ENCODE measurements at places on chromosomes 16 and 17.

DNA sequence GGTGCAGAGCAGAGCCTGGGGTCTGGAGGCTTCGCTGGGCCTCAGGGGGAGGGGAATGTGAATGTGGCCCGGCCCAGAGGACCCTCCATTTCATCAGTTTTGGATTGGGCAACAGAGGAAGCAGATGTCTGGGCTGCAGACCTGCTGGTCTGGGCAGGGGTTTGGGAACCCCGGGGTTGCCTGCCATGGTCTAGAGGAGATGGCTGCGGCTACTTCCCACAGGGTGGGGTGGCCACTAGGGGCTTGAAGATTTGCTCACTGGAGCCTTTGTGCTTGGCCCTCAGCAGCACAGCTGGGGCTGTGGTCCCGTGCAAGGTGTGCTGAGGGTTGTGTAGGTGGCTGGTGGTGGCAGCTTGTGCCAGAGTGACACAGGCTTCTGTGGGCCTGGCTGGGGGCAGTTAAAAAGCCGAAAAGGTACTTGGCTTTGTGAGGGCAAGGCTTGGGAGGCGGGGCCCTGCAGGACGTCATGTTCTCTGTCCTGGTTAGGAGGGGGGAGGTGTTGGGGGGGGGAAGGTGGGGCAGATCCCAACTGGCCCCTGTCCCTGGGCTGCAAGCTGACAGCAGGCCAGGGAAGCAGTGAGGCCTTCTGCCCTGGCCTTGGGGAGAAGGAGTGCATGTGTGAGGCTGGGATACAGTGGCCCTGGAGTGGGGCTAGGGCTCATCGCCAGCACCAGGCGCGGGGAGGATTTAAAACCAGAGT lies 98.0 kb downstream of the KPNA2 start:
- DNase-seq = no peak

DNA sequence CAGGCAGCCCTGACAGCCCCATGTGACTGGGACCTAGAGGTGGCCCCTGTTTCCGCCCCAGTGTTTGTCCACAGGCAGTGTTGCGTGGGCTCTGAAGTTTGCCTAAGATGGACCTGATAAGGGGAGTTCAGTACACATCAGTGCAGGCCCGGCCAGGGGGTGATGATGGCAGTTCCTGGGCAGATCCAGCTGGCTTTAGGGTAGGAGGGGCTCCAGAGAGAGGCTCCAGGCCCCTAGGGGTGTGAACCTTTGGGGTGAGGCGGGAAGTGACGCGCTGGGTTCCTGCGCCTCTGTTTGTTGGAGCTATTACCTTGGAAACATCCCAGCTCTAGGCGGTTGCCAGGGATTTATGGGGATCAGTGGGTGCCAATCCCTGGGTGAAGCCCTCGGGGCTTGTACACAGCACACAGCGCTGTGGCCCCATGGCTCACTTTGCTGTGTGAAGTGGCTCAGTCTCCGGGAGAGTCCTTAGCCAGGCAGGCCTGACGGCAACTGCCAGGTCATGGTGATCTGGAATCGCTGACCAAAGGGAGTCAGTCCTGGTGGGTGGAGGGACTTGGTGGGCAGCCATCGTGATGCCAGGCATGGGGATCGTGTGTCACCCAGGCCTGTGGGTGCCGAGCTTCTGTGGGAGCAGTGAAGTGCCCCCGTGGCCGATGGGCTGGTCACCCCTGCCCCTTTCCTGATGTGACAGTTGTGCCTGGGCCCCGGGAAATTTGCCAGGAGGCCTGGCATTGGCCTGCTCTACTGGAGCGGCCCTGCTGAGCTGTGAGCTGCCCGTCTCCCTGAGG lies 146.1 kb downstream of the SEC14L1 start:
- DNase-seq = no peak

DNA sequence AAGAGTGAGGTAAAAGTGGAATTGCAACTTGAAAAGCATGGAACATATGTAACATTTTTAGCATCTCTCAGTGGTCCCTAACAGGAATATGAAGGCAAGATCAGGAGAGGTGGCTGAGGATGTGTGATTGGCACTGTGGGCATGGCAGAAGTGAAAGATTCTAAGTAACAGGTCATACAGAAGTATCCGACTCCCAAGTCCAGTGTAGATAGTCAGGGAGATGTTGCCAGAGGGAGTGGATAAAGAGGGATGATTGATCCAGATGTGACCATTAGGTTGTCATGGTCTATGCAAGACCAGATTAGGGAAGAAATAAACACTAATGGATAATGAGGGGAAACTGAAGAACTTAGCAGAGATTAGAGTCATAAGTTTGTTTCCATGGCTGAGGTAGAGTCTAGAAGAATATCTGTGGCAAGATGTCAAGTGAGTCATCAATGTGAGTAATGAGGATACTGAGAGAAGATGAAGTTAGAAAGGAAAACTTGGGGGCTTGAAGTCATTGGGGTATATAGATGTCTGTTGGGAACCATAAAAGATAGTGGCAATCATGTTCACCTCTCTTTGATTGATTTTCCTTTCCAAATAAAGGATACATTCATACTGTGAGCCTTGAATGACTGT lies 23.9 kb upstream of the CAPNS2 start:
- no peak for DNase-seq

- DNase-seq = no peak
These were observed 6.0 kb downstream of the RNF157 start for GRCh38 chr17:76234354-76234679.

DNA sequence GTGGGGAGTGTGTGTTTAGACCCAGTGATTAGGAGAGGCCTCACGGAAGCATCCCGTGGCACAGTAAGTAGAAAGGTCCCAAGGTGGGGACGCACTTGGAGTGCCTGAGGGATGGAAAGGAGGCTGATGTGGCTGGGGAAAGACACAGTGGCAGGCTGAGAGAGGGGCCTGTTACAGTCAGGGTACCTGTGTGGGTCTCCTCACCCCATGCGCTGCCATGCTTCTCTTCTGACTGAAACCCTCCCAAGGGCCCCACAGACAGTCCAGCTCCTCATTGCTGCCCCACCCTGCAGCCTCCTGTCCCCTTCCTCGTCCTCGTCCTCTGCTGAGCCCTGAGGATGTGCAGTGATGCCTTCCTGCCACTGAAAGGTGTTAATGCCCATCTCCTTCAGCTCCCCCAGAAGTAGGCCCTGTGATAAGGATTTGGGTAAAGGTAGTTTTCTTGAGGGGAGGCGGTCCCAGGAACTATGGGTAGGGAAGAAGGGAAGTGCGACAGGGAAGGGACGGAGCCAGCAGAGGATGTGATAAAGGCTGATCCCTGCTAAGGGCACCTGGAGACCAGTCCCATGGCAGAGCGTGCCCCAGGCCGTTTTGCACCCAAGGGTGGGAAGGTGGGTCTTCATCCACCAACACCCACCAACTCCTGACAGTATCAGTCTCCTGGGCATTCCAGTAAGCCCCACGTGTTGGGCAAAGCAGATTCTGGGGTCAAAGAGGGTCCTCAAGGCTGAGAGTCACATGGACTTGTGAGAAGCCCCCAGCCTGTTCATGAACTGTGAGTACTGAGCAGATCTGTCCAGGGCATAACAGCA lies 237.2 kb downstream of the GSG1L start:
- no peak for DNase-seq

- no peak for DNase-seq
These were observed 350.5 kb downstream of the SOX9 start for GRCh38 chr17:72471296-72471695.

- DNase-seq = no peak
These were observed 508.4 kb upstream of the GOT2 start for GRCh38 chr16:59242556-59242955.

GRCh38 chr16:60419859-60420258 lies 1616.4 kb downstream of the CDH8 start:
- DNase-seq = no peak

DNA sequence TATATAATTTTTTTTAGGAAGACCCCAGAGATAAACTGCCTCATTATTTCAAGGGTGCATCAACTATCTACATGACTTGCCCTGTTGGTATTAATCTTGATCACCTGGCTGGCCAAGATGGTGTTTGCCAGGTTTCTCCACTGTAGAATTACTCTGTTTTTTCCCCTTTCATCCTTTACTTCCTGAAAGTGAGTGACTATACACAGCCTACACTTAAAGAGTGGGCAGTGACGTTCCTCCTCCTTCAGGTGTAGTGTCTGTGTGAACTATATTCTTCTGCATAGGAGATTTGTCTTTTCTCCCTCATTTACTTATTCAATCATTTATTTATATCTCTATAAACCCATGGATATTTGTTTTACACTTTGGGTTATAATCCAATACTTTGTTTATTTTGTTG lies 246.7 kb downstream of the IRF8 start:
- no peak for DNase-seq

DNA sequence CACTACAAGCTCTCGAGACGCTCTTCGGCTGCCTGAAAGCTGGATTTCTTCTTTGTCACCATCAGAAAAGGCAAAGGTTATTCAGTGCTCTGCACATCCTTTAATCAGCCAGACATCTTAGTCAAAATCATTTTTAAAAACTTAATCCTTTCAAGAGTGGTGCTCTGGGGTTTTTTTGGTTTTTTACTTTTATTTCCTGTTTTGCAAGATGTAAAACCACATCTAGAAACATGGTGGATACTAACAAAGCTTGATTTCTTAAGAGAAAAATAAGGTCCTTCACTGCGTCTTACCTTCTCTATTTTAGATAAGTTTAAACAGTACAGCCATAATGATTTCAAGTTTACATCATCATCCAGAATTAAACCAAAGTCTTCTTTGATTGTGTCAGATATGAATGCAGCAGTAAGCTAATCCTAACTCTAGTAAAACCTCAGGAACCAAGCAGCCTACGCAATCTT lies 6.3 kb downstream of the ANKRD11 start:
- no peak for DNase-seq

GRCh38 chr16:14490235-14490634 lies 139.8 kb downstream of the PARN start:
- no peak for DNase-seq

- DNase-seq = no peak
These were observed 291.6 kb downstream of the MAP2K6 start for GRCh38 chr17:69706127-69706526.

DNA sequence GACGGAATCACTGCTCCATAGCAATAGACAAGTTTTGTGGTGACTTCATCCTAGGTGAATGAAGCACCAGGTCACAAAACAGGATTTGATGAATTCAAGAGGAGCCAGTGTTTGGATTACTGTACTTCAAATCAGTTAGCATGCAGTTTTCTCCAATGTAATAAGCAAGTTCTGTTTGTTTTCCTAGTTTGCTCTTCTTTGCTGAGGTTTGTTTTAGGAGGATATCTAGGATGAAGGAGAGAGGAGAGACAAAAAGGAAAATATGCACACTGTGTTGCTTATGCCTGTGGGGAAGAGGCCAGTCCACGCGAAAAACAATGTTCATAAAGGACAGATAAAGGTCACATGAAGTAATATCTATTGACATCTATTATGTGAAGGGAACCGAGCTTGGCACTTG lies 9.0 kb downstream of the KRT37 start:
- no peak for DNase-seq

DNA sequence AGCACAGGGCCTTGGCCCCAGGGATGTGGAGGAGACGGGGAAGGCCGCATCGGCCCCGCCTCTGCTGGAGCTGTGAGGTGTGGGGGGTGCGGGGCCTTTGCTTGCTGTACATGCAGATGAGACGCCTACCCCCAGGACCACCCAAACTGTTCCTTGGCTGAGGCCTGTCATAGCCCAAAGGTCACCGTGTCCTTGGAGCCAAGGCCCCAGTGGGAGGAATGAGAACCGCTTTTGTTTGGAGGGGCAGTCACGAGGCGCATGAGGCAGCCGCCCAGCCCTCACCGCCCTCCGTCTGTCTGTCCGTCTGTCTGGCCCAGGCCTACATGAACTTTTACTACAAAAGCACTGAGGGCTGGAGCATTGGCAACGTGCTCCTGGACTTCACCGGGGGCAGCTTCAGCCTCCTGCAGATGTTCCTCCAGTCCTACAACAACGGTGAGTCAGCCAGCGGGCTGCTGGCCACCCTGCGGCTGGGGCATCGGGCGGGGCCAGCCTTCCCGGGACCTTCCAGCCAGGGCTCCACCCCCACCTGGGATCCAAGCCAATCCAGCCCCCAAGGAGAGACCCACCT lies 8.8 kb downstream of the TAX1BP3 start:
- DNase-seq = no peak

DNA sequence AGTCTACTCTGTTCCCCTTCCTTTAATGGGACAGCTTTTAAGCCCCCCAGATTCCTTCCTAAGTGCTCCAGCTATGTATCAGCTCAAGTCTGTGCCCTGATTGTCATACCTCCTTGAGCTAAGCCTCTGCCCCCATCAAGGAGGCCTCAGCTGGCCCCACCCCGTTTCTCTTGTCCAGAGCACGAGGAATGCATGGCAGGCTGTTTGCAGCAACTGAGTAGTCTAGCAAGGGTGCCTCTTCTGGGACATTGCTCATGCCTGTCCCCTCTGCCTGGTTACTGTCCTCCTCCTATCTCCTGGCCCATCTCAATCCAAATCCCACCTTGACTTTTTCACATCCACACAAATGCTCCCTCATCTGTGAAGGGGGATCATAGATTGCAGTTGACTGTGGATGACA lies 27.8 kb upstream of the TMEM220 start:
- DNase-seq = no peak

DNA sequence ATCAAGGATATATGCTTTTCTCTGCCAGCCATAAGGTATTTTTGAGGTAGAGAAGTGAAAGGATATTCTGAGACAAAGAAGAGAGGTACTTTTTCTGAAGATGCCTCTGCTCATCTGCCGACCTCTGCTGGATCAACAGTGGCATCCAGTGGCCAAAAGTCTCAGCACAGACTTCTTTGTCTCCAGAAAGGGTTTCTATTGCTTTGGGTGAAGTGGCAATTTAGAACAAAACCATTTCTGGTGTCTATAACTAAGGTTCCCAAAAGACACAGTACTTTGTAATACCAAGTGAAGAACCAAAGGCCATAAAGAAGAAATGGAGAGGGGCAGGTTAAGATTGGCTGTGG lies 155.2 kb upstream of the C17orf78 start:
- no peak for DNase-seq

GRCh38 chr17:40349895-40350688 lies 14.4 kb downstream of the GJD3 start:
- no peak for DNase-seq

GRCh38 chr16:70157477-70158260 lies 15.9 kb upstream of the CLEC18C start:
- DNase-seq = no peak

DNA sequence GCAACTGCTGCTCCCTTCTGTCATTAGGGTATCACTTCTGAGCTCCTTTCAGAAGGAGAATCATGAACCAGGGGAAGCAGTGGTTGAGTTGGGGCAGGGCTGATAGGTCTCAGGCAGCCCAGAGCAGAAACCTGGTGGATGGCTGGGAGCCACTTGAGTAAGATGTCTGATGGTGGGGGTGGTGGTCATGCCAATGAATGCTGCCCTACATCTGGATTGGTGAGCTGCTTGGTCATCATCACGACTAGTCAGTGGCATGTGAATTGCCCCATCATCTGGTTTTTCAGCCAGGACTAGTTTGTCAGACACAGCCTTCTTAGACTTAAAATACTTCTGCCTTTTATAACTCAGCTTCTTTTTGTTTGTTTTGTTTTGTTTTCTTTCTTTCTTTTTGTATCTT lies 2.6 kb downstream of the GID4 start:
- DNase-seq = no peak

- DNase-seq = peak; percentile 7
These were observed 263.8 kb downstream of the HS3ST3A1 start for GRCh38 chr17:13337864-13338371.

DNA sequence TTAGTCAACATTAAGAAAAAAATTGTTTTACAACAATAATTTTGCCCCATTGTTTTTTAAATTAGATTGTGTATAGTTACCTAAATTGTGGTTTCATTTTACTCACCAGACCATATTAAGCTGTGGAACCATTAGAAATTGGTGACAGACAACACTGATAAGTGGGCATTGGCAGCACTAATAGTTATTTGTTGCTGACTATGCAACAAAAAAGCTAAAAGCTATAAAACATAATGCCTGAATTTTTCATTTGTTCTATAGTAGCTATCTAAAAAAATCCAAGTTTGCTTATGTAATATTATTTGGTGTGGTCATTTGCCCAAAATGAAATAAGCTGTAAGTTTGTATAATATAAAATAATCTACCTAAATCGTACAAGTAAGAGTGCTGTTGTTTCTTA lies 13.7 kb upstream of the VWA3A start:
- no peak for DNase-seq

Measured in GM12891 (cell line).